Activated naive CD8-positive, alpha-beta T cell treated with anti-CD3 and anti-CD28 coated beads, Interleukin-2, amount 50 U/mL, for 24 hours (primary cell): ENCODE measurements at places on chromosomes 2 and 18.

- DNase-seq = no peak
Observed at GRCh38 chr2:32874931-32875330, 71.8 kb upstream of the LTBP1 start.

GRCh38 chr2:27655155-27655951 lies 8.1 kb downstream of the SUPT7L start:
- DNase-seq = no peak

DNA sequence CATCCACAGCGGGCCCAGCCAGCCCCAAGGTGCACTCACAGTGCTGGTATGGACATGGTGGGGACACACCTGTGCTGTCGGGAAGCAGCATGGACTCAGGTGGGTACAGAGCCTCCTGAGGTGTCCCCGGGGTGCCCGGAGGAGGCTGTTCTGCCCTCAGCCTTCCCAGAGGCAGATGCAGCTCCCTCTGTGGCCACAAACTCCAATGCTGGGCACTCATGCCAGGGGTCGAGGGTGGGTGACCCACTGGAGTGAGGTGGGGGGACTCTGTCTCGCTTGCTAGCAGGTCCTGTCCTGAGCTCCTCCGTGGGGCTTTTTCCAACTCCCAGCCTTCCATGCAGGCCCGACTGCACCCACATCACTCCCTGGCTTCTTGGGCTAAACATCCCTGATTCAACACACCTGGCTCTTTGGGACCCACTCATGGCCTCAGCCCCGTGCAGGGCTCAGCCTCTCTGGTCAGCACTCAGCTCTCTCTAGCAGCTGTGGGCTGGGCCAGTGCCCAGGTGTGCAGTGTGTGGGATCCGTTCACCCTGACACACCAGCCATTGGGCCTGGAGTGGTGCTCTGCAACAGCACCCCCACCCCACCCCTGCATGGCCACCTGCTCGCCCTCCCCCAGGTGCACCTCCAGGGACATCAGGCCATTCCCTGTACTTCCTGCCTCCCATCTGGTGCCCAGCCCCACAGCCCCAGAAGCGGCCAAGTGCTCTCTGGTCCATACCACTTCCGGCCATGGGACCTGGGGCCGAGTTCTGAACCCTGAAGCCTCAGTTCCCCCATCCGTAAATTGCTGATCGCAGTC lies 16.0 kb downstream of the RAMP1 start:
- no peak for DNase-seq

DNA sequence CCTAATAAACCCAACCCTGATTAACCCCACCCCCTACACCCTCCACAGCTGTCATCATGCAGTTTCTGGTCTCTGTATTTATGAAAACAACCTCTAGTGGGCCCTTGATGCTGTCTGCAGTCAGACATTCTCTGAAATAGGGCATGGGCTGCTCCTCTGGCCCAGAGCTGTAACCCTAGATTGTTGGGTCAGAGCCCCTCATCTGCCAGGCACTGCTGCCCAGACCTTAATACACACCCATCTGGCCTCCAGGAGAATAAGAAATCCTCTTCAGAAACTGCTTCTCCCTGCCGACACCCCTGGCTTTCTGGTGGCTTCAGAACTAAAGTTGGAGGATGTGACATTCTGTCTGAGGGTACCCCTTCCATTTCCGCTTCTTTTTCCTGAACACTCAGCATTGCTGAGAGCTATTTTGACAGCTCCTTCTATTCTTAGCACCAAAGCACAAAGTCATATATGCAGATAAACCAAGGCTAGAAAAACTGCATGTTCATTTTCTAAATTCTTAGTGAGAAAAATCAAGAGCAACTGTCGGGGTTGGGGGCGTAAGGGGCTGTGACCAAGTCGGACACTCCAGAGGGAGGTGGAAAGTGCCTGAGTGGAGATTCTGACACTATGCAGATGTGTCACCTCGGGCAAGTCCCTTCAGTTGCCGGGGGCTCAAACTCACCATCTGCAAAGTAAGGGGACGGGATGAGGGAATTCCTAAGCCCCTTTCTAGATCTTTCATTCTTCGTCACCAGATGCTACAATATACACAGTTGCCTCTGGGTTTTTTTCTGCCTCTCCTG lies 28.7 kb downstream of the SRSF7 start:
- DNase-seq = peak; percentile 69

DNA sequence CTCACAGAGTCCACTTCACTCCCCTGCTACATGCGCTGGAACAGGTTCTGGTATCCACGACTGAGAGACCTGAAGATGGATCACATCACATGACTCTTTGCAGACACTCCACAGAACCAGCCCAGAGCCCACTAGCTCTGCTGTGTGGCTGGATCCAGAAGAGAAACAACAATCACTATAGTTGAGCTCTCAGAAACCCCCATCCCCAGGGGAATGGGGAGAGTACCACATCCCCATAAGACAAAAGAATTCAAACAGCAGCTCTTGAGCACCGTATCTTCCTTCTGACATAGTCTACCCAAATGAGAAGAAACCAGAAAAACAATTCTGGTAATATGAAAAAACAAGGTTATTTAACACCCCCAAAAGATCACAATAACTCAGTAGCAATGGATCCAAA lies 76.4 kb downstream of the ZSWIM2 start:
- no peak for DNase-seq

- DNase-seq = no peak
Observed at GRCh38 chr2:181051861-181052522, 71.6 kb downstream of the UBE2E3 start.

DNA sequence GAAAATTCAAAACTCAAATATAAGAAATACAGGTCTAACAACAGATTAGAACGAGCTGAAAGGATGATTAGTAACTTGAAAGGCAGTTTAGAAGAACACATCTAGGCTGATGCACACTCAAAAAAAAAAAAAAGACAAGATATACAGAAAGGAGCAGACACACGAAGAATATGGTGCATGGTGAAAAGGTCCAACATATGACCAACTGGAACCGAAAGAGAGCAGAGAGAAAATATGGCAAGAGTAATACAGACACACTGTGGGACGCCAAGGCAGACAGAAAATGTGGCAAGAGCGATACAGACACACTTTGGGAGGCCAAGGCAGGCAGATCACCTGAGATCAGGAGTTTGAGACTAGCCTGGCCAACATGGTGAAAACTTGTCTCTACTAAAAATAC lies 39.8 kb downstream of the NDUFA10 start:
- DNase-seq = no peak

GRCh38 chr2:217903859-217904613 lies 98.8 kb downstream of the TNS1 start:
- DNase-seq = no peak

- DNase-seq = no peak
Observed at GRCh38 chr2:44747794-44748193, 193.7 kb upstream of the SIX3 start.

GRCh38 chr2:39519886-39520285 lies 82.8 kb upstream of the MAP4K3 start:
- DNase-seq = no peak

DNA sequence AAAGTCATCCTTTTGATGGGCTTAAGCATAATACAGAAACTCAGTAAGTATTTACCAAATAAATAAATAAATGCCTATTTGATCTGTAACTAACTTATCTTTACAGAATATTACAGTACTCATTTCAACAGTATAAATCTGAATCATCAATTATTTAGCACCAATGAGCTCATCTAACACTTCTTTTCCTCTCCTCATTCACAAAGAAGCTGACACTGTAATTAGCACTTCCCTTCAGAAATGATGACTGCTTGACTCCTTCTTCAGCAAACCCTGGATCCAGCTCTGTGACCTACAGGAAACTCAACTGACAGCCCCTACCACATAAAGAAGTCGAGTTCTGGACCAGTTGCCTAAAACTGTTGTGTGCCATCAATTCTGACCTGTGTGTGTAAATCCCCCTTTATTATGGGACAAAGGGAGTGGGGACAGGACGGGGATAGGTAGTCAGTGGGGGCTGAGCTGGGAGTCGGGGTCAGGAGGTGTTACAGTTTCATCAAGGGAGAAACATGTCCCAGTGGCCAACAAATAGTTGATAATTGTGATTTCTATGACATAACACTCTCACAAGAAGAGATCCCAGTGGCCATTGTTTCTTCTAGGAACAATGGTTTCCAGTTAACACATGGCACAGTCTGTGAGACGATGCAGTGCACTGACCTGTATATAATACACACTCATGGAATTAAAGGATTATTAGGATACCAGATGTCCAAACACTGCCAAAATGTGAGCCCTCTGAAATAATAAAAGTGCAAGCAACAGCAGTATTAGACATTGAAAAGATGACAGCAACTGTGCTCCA lies 68.7 kb downstream of the STK39 start:
- no peak for DNase-seq

GRCh38 chr2:178825183-178825582 lies 18.0 kb upstream of the TTN start:
- DNase-seq = no peak

GRCh38 chr2:226429476-226429875 lies 370.1 kb downstream of the IRS1 start:
- no peak for DNase-seq

DNA sequence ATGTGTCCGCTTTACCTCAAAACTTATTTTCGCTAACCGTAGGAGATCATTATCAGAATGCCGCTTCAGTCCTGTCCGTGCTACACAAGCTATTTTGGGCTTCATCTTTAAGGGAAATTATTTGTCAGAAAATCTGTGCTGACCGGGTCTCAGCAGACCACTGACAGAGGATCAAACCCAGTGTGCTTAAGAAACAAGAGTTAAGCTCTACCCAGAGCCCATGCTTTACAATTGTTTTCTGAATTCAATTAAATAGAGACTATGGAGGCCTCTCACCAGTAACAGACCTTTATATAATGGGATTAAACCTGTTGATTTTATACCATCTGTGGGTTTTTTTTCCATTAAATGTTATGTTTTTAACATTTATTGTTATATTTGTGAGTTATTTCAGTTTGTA lies 1956.7 kb upstream of the PIK3C3 start:
- DNase-seq = no peak

GRCh38 chr2:114661971-114662939 lies 219.8 kb downstream of the DPP10 start:
- DNase-seq = no peak

DNA sequence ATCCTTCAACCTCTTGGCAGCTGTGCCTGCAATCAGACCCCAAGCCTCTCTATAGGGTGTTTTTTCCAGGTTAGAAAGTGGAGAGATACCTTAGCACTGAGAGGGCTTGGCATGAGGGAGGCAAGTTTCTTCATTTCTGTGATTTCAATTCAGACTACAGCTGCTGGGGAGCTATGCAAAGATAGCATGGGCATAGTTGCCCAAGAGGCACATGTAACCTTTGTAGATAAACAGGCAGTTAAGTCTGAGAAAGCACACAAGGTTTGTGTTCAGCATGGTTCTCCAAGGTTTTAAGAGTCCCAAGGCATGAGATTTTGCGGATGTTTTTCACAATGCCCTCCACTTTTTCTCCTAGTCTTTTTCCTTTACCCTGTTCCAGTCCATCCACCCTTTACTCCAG lies 385.0 kb upstream of the ETAA1 start:
- DNase-seq = no peak

GRCh38 chr2:10089565-10090190 lies 9.5 kb upstream of the CYS1 start:
- DNase-seq = no peak

DNA sequence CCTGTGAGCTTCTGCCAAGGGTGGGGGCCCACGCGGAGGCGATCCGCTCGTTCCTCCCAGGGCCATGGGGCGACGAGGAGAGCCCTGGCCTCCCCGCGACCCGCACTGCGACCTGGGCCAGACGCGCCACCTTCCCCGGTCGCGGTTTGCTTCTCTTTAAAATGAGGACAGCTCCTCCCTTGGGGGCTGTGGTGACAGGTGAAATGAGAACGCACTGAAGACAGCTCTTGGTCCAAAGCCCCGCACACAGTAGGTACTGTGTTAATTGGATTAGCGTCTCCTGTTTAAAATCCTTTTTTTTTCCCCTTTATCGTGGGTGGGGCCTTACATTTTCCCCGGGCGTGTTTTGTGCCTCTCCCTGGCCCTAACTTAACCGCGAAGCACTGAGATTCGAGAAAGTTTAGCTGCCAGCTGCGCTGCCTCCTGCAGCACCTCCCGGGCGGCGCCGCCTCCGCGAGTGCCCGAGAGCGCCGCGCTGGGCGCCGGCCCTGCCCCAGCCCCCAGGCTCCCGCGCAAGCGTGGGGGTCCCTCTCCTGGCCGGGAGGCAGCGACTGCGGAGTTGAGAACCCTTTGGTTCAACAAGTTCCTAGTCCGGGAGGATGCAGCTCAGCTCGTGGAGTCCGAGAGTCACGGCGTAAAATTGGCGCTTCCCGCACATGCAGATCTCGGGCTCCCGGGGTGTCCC lies 1.1 kb downstream of the HPCAL1 start:
- DNase-seq = peak; percentile 52

DNA sequence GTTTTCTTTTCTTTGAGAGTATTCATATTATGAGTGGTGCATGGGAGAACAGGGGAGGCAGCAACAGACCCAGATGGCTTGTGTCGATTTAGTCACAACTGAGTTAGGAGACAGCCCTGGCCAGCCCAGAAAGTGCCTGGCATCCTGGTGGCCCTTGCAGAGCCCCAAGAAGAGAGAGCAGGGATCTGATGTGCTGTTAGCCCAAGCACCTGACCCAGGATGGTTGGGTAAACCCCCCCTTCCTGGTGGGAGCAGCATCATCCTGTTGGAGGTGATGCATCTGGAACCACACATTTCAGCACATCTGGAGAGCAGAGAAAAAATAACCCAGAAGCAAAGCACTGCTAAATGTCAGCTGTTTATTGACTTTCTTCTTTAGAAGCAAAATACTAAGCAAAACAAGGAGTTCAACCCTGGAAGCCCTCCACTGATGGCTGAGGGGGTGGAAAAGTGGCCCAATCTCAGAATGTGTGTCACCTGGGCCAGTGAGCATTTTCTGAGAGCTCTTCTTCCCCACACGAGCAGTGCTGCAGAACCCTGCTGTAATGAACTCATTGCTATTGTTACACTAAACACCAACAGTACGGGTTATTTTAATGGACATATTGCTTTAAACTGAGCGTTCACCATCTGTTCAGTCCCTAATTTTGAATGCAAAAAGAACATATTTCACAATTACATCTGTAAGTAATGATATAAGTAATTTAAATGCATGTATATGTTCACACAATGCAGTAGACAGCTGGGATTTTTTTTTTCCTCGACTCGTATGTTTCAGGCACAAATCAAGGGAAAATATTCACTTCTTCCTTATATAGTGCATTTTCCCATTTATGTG lies 100.6 kb upstream of the SMIM21 start:
- DNase-seq = no peak

DNA sequence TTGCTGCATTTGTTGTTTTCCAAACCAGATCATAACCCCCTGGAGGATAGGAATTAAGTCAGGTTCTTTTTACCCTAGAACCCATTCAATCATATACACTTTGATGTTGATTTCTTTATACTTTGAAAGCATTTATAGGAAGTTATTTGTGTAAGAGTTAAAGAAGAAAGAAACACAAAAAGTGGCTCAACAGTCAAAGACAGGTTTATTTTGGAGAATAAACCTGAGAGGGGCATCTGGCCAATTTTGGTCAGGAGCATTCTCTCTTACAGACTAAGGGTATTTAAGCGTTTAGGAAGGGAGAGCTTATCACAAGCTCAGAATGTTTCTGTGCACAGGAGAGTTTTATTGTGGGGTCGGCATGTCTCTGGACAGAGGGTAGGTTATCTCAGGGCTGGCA lies 398.0 kb downstream of the SPAG16 start:
- no peak for DNase-seq
